ENCODE measurements at places on chromosomes 1 and 21.
A peak's percentile ranks its signal among the peaks of the same experiment; 100 is the strongest.

DNA sequence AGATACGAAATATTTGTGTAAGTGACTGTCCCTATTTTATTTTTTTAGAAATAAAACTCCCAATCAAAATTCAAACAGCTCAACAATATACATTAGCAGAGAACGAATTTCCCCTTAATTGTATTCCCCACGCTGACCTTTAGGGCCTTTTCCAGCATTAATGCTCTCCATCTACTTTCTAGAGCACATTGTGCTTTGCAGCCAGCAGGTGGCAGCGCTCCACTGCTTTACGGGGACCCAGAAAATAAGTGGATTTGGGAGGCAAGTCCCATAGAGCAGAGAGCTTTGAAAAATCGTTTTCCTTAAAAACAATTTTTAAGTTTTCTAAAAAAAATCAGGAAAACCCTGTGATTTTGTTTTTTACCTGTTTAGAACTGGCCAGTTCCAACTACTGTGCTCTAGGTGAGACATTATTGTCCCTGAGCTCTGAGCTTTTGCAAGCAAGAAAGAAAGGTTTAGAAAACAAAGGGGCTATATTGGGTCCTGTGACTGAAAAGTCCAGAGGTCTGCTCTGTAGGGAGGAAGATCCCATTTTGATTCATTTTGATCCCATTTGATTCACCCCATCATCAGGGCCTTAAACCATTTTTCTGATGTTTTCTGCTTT lies 144.4 kb upstream of the ZNF644 start:
- peak; percentile 85 for DNase-seq

DNA sequence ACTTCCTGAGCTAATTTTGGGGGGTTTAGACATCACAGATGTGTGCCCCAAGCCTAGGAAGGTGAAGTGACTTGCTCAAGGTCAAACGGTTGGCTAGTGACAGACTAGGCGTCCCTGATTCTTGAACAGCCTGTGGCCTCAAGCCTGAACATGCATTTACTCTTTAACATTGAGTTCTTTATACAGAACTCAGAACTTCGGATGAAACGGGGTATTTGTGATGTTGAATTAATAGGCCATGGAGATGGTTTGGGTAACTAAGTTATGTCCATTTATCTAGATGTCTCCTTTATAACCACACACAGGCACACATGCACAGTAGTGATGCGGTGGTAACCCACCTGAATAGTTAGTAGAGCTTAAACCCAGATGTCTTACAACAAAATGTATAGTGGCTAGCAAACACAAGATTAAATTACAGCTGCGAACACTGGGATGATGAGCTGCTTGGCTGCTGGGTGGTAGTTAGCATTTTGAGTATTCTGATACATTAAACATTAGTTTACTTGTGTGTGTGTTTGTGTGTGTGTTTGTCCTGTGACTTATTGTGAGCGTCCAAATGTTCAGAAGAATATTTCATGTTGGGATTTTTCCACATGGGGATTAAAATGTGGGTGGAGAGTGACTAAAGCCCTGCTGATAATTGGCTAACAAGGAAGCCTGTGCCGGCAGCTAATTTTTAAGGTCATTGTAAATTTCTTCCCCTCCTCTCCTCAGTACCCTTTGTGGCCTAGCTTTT lies 2.3 kb downstream of the ATP1A1 start:
- DNase-seq: peak; percentile 60

DNA sequence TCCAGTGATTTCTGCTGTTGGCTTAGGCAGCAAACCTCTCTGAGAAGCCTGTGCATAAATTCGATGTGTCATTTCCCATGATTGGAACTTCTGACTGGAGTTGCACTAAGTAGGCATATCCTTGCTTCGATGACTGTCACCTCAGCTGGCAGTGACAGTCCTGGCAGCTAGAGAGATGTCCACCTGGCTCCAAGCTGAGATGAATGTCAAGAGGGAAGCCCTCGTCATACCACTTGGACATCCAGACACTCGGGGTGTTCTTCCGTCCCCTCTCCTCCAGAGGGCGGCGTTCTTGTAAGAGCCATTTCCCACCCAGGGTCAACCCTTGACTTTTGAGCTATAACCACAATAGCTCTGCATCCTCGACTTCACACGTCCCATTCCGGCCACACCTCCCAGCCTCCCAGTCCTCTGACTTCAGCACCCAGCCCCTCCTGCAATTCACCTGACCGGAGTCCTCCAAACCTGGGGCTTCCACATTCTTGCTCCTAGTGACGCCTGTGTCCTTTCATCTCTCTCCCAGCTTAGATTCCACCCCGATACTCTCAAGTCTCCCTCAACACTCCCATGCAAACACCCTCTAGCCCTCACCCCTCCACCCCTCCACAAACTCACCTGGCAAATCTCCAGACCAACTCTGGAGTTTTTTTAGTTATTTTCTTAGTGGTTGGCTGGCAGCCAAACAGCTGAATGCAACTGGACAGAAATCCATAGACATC lies 17.3 kb downstream of the CA6 start:
- DNase-seq: peak; percentile 57

DNA sequence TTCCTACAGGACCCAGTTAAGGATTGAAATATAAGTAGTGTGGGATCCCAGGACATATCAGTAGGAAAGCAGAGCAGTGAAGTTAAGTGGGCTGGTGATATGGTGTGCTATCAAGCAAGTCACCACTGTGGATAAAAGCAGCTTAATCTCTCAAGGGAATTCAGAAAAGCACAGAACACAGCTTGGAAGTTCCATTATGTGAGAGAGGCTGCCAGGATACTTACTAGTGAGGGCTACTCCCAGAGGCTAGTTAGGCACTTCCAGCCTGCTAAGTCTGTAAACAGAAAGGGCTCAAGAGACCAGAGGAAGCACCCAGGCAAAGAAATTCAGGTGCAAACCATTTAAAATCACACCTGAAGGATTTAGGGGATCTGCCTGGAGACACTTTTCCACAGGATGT lies 18.8 kb upstream of the GRIK1 start:
- DNase-seq: no peak
